NK-92 treated with Interleukin-12 subunit alpha and Interleukin-12 subunit beta, amount 100 ng/mL, for 24 hours (cell line): ENCODE measurements at places on chromosomes 6 and 20.

DNA sequence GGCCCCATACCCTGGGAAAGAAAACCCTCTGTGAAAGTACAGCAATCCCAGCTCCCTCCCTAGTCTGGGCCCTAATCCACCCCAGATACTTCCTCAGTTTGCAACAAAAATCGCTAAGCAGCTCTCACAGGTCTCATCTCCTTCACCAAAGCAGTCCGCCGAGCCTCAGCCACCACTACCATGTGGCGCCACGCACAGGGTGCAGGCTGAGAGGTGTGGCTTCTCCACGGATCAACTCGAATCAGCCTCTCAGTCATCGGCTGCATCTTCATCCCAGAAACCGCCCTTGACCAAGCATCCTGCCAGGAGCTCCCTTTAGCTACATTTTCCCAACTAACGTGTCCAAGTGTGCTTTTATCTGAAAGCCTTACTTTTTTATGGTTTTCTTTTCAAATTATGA, 50.7 kb downstream of the ANKRD60 start:
- no peak for DNase-seq

GRCh38 chr6:43644940-43645612, at the start of gene RSPH9:
TSS of gene RSPH9 (plus strand) at chr6:43645036. CDS start at chr6:43645099, 63 bp downstream.
- DNase-seq = no peak

- DNase-seq = no peak
Measured at GRCh38 chr6:143166247-143166695, 105.6 kb downstream of the AIG1 start.

DNA sequence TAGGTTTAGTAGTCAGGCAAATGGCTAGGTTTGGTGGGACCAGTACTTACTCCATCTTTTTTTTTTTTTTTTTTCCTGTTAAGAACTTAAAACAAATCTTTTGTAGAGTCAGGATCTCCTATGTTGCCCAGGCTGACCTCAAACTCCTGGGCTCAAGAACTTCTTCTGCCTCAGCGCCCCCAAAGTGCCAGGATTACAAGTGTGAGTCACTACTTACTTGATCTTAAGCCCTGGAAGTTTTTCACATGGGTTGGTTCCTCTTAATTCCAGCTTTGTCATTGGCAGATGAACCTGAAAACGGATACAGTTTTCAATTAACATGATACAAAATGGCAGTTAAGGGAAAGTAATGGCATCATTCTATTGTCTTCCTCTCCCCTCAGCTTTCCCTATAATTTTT, 179.4 kb upstream of the JAG1 start:
- DNase-seq = no peak

GRCh38 chr6:16804546-16805242, 43.4 kb upstream of the ATXN1 start:
- DNase-seq = no peak

DNA sequence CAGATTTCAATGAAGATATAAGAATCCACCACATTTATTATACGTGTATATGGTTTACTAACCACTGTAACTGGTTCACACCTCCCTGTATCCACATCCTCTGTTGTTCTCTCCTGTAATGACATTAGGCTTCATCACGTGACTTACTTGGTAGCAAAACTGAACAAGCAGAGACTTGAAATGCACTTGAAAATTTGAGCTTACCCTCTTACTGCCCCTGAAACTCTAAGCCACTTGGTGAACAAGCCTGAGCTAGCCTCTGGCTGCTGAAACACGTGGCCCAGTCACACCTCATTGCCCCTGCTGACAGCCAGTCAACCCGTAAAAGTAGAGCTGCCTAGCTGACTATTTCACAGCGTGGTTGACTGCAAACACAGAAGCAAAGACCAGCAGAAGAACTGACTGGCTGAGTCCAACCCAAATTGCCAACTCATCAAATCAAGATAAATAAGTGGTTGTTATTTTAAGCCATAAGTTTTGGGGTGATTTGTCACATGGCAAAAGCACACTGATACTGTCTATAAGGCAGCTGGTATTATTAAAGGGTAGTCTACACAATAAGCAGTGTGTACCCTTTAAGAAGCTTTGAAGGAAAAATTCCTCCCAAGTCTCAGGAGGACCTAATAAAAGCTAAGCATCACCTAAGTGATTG, 109.0 kb downstream of the RALGAPA2 start:
- DNase-seq = peak; percentile 38

GRCh38 chr20:53576586-53577318, 16.9 kb downstream of the ZNF217 start:
- no peak for DNase-seq

GRCh38 chr6:33632558-33633039, 11.5 kb downstream of the ITPR3 start:
- no peak for DNase-seq

- DNase-seq = no peak
Measured at GRCh38 chr20:51902933-51903332, 100.6 kb upstream of the SALL4 start.

DNA sequence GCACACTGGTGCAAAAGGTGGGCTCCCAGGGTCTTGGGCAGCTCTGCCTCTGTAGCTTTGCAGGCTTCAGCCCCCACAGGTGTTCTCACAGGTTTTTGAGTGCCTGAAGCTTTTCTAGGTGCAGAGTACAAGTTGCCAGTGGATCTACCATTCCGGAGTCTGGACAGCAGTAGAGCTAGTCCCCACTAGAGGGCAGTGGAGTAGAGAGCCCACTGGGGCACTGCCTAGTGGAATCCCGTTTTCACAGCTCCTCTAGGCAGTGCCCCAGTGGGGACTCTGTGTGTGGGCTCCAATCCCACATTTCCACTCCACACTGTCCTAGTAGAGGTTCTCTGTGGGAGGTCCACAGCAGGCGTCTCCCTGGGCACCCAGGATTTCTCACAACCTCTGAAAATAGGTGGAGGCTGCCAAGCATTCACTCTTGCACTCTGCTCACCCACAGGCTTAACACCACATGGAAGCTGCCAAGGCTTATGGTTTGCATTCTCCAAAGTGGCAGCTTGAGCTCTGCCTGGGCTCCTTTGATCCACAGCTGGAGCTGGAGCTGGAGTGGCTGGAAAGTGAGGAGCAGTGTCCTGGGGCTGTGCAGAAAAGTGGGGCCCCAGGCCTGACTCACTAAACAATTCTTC, 86.3 kb upstream of the PROKR2 start:
- peak; percentile 22 for DNase-seq

DNA sequence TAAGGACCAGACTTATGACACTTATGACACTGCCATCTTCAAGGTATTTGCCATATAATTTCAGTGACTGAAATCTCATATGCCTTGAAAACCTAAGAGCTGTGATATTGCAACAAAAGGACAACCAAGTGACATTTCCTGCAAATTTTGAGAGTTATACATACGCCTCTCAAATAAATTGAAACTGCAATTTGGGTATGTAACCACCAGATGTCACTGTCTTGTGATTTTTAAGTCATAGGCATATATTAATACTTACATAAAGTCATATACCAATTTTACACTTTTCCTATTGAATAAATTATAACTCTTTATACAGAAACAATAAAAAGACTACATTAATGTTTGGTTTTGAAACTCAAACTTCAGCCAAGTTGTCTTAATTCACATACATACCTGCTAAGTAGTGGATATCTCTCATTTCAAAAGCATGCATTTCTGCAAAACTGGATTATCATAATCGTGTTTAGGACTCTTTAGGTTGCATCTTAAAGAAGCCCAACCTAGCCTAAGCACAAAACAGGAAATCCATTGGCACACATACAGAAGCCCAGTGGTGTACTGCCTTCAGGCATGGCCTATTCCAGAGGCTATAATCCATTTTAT, 180.2 kb downstream of the PACRG start:
- DNase-seq = no peak

DNA sequence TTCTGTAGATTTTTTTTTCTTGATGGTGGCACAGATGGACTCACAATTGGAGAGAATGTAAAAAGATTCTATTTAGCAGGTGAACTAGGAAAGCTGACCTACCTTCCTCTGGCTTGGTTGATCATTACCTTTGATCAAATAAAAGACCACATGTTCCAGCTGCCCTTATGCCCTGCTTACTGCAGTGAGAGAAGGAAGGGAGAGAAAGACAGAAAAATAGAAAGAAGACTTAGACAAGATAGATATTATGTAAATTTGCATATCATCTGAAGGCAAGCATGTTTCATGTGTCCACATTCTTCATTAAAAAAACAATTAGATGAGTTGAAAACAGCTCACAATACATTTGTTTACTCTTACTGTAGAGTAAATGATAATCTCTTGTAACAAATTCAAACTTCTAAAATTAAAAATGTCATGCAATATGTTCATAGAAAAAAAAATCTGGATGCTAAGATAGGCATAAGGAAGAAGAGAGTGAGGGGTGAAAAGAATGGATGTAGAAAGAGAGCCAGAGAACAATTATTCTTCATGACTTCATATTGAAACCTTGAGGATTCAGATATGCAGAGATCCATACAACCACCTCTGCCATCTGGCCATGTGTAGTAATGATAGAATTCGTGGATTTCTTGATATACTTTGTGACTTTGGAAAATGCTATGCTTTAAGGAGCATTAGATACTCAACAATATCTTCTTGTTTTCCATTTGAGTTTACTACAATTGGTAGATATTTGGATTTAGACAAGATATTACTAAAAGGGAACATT, 71.7 kb downstream of the RFX6 start:
- no peak for DNase-seq

DNA sequence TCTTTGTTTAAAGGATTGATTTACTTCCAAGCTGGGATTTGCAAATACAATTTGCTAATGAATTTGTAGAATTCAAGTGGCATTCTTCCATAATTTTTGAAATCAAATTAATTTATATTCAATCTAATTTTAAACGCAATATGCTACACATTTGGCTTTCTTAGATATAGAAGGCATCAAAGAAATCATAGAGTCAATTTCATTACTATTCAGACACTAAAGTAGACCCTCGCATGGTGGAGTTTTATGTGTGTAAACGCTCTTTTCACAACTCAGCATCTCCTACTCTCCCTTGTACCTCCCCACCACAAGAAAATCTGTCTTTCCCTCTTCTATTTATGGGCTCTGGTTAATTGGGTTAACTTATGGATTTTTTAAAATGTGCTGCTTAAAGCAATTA, 144.3 kb downstream of the DOK5 start:
- DNase-seq = no peak

- DNase-seq = no peak
Measured at GRCh38 chr6:21588481-21589351, 4.8 kb upstream of the SOX4 start.

- DNase-seq = no peak
Measured at GRCh38 chr6:93848031-93848742, 428.8 kb upstream of the EPHA7 start.
